ENCODE measurements at places on chromosomes 12 and 14. TPM values are rescaled to one million over a fixed set of nuclear protein-coding genes. Genes with fewer than 3 reads are reported as not detected.

GRCh38 chr14:58533446-58533845 is 104.3 kb upstream of the DACT1 start:
- DNase-seq = peak; percentile 8

- DNase-seq = no peak
These were observed 302 bp downstream of the CCDC38 start for GRCh38 chr12:95942101-95942523.

GRCh38 chr12:124498275-124499189 is 68.9 kb downstream of the NCOR2 start:
- DNase-seq = no peak

DNA sequence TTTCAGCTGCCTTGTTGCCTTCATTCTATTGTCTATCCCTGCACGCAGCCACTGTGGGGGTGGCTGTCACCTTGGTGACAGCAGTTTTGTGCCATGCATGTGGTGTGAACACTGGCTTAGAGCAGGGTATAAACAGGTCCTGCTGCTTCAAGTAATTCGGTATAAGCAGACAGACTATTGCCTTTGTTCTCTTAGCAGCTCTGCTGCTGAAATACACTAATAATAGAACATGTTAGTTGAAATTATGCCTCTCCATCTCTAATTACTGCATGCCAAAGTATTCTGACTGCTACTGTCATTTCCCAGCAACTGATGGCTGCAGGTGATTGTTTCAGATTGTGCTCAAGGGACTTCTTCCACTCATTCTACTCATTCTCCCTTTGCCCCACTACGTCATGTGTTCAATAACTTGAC is 34.6 kb downstream of the PTPRO start:
- DNase-seq = no peak

GRCh38 chr14:102500158-102500662 is 9.4 kb downstream of the ANKRD9 start:
- peak; percentile 22 for DNase-seq

DNA sequence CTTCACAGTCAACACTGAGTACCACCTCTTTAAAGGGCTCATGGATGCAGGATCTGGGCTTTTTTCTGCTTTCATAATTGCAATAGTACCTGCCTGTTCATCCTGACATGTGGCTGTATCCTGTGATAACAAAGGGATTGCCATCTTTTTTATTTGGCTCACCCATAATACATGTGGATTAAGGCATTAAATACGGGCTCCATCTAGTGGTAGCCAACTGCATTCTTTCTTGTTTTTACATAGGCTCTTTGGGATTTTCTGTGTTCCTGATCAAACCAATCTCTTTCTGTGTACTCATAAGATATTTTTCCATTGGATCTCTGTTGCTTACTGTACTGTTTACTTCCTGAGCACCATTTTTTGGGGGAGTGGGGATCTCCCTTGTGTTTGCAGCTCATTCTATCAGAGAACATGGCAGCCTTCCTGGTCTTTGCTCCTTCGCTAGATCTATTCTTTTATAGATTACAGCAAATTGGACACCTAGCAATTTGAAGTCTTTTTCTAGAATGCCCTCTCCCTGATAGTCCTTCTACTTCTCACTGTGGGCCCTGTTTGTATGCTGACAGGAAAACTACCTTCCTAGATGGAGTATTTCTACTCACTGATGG is 723.4 kb upstream of the MDGA2 start:
- DNase-seq = no peak

- no peak for DNase-seq
These were observed 210.1 kb upstream of the EEA1 start for GRCh38 chr12:93139028-93139665.

GRCh38 chr12:31991146-31991545 is 31.9 kb downstream of the RESF1 start:
- no peak for DNase-seq

GRCh38 chr12:1927051-1927680 is 8.7 kb upstream of the CACNA2D4 start:
- DNase-seq = no peak

DNA sequence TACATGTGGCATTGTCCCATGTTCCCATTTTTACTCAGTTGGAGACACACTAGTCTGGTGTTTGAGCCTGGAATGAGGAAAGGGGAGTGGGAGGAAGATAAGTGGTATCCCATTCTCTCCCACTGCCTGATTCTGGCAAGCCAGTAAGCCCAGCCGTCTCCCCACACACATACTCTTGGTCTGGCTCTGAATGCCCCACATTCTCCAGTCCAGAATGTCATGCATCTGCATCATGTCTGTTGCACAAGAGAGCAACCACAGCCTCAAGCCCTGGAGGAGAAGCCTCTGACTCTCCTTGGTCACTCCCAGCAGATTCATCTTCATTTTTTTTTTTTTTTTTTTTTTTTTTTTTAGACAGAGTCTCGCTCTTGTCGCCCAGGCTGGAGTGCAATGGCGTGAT is 48.0 kb downstream of the DRAM1 start:
- DNase-seq = no peak

GRCh38 chr12:10849425-10849878 is at the start of gene PRR4:
TSS of gene PRR4 (minus strand) at chr12:10849475. CDS start at chr12:10849437, 38 bp downstream.
- DNase-seq = no peak

GRCh38 chr14:74547331-74547927 is 53.9 kb downstream of the ISCA2 start:
- DNase-seq = no peak

GRCh38 chr14:104888489-104889374 is 23.7 kb downstream of the CEP170B start:
- no peak for DNase-seq

DNA sequence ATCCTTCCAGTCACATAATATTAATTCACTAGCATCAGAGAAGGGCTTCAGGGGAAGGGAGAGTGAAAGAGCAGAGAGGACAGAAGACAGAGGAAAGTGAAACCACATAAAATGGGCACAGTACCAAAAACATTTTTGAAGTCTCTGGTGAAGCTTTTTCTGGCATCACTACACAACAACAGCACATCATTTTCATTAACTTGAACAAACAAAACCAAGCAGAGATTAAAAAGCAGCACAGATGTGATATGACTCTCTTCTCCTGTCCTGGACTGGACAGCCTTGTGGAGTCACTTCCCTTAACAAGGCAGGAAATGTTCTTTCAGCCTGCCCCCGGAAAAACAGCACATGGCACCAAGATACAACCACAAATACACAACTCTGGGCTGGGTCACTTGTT is 112.0 kb downstream of the TSPAN8 start:
- DNase-seq = no peak

GRCh38 chr12:26187014-26187798 is 8.2 kb upstream of the SSPN start:
- DNase-seq = no peak

GRCh38 chr12:22380031-22380430 is 45.5 kb upstream of the ST8SIA1 start:
- no peak for DNase-seq

- no peak for DNase-seq
These were observed 1400.9 kb upstream of the FLRT2 start for GRCh38 chr14:84129007-84129406.

DNA sequence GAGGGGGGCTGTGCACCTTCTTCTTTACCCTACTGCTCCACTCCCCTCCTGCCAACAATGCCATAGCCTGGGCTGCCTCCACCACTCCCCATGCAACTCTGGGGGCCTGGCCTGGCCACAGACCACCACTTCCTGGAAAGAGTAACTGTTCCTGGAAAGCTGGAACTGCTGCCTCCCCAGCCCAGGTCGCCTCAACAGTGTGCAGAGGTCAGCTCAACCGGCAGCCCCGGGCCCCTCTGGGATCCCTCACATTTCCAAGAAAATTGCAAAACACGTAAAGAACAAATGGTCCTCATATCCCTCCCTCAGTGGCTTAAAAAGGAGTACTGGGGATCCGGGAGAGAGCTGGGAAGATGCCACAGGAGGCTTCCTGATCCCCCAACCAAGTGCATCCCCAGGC is 22.4 kb upstream of the DIO3 start:
- DNase-seq = no peak

- DNase-seq = peak; percentile 52
These were observed 589 bp upstream of the HVCN1 start for GRCh38 chr12:110689281-110690126.

- no peak for DNase-seq
These were observed 287.0 kb downstream of the DPF3 start for GRCh38 chr14:72606879-72607278.

DNA sequence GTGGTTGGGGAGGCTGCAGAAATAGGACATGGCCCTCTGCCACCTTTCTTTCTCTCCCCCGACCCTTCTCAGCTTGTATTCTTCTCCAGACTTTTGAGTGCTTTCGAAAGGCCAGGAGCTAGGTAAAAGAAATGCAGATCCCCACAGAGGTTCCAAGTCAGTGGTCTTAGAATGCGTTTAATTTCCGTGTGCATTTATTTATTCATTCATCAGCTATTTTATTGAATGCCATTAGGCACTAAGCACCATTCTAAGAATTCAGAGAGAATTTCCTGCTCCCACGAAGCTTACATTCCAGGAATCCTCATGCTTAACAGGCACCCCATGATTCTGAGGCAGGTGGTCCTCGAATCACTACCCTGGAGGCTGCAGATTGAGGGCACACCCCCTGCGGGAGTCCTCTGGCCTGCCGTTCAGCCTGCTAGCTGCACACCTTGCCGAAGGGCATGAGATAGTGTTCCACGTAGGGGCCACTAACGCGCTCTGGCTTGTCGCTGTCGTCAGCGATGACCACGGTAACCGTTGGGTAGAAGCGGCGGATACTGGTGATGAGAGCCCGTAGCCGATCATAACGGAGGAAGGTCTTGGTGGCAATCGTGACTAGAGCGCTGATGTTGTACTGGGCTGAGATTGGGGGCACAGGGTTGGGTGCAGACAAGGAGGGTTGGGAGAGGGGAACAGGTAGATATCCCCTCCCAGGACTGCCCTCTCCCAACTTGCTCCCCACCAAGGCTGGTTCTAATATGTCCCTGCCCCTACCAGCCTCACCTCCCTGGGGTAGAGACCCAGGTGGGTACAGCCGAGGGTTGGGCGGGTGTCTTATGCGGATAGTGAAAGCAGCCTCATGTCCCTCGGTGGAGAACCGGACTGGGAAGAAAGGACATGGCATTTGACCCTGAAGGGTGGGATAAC is 4.5 kb downstream of the B4GALNT1 start:
- DNase-seq = no peak

DNA sequence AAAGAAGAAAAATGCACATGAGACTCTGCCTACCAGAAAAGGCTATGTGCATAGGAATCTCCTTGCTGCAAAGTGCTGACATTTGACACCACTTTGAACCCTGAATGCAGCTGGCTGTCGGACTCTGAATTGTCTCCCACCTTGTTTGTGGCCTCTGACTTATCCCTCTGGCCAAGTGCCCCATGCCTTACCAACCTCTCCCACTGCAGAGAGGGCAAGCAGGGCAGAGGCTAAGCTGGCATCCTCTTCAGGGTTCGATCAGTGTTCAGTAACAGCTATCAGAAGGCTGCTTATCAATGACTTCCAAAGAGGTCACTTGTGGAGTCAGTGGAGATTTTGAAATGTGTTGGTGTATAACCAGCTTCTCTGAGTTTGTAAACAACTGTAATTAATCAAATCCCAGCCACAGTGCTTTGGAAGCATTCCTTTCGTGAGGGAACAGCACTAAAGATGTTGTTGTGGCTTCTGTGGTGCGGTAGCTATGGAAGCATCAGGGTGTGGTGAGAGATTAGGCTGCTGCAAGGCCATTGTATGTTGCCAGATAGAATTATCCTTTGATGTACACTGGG is 22.6 kb upstream of the BMP4 start:
- no peak for DNase-seq

The CCDC197 gene
- not detected for total RNA-seq

The IFI27L2 gene
- 17.9 TPM for total RNA-seq

The PLD4 gene
- 3.7 TPM for total RNA-seq

The FOXG1 gene
- 65.2 TPM for total RNA-seq

The MYF6 gene
- 1.6 TPM for total RNA-seq

The TSPAN9 gene
- 22.4 TPM for total RNA-seq

The EXOC5 gene
- 86.4 TPM for total RNA-seq

The PDZRN4 gene
- 46.9 TPM for total RNA-seq

The PZP gene
- under 0.01 TPM for total RNA-seq

The TBX5 gene
- total RNA-seq = not detected

The SNX6 gene
- 104 TPM for total RNA-seq

The KCNH3 gene
- 3.7 TPM for total RNA-seq

The PPP1R3E gene
- 4.5 TPM for total RNA-seq

Measured in frontal cortex (tissue), 4 donors.